Cortex of kidney (tissue), 1 donor: ENCODE measurements at places on chromosomes 6 and 20.

DNA sequence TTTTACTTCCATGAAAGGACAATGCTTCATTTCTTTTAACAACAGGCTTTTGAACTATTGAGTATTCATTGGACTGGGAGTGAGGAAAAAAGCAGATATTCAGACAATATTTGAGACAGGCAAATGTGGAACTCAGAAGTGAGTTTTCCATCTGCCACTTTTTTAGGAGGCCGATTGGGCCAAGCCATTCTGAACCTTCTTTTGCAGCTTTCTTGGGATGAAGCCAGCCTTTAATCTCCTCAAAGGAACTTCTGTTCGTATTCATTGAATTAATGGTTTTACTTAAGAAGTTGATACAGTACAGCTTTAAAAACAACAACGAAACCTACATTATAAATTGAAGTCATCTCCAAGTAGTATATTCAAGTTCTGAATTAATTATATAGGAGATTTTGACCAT is 187.1 kb upstream of the RNF217 start:
- no peak for DNase-seq

DNA sequence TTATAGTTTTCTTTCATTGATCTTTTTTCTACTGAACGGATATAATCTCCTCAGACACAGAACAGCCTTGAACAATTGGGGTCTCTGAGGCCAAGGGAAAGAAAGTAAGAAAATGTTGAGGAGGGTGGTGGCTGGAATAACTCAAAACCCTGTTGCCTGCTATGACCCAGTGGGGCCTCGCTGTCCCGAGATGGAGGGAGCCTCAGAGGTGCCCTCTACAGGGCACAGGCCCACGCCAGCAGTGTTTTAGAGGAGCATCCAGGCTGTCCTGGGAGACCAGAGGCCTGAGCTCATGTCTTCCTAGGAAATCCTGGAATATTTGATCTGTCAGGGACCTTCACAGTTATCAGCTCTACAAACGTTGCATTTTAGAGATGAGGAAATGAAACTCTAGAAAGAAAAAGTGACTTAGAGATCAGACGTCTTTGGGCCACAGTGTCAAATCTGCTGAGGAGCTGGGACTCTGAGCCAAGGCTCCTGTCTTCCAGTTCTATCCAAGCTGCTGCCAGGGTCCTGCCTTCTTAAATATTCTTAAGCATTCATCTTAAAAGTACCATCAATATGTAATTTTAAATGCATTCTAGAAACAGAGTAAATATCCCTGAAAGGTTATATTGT is 26.3 kb downstream of the ALDH5A1 start:
- no peak for DNase-seq

DNA sequence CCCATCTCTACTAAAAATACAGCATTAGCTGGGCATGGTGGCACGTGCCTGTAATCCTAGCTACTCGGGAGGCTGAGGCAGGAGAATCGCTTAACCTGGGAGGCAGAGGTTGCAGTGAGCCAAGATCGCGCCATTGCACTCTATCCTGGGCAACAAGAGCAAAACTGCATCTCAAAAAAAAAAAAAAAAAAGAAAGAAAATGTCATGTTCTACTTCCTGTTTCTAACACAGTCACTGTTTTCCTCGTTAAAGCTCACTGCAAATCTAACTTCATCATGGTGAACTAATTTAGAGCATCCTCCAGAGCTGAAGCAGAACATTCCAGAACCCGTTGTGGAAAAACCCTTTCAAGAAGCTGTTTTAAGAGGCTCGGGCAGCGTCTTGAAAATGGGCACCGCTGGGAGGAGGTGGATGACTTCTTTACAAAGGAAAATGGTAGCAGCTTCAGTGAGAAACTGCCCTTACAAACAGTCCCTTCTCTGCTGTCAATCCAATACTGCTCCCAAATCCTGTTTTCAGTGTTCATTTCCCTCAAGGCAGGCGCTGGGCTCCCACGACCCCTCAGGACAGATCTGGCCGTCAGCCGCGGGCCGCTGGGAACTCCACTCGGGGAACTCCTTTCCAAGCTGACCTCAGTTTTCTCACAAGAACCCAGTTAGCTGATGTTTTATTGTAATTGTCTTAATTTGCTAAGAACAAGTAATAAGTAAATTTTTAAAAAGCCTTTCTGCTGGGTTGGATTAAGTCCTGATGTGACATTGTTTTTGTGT is 12.5 kb downstream of the CTSZ start:
- DNase-seq = no peak

- DNase-seq = no peak
These were observed 17.4 kb downstream of the CHRNA4 start for GRCh38 chr20:63343460-63344445.

DNA sequence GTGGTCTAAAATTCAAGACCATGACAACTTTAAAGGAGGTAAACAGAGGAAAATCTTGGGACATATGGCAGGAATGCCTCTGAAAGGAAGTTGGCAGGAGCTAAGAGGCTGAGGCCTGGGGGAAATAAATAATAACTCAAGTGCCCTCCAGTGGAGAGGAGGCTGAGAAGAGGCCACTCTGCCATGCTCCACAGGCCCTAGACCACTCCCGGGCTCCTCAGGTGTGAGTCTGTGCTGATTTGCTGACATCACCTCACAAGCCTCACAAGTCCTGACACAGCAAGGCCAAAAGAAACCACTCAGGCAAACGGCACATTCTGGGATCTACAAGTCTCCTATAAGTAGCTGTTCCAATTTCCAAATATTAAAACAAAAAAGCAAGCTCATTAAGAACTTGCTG is 91.0 kb upstream of the RIPOR2 start:
- no peak for DNase-seq

DNA sequence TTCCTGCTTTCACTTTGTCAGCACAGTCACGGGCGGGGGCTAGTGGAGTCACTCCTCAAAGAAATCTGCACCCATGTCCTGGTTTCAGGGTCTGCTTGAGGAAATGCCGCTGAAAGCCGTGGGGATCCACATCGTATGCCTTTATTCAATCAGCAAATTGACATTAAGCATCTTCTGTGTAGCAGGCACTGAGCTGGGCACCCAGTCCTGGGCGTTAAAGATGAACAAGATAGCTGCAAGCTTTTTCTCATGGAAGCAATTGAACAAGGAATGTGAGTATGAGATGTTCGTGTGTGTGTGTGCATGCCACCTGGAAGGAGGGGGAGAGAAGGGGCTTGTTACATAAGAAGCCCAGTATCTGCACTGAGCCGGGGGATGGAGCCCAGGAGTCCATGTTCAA is 243.9 kb downstream of the SMOC2 start:
- no peak for DNase-seq

GRCh38 chr6:170227521-170227983 is 63.3 kb downstream of the DLL1 start:
- DNase-seq = no peak

DNA sequence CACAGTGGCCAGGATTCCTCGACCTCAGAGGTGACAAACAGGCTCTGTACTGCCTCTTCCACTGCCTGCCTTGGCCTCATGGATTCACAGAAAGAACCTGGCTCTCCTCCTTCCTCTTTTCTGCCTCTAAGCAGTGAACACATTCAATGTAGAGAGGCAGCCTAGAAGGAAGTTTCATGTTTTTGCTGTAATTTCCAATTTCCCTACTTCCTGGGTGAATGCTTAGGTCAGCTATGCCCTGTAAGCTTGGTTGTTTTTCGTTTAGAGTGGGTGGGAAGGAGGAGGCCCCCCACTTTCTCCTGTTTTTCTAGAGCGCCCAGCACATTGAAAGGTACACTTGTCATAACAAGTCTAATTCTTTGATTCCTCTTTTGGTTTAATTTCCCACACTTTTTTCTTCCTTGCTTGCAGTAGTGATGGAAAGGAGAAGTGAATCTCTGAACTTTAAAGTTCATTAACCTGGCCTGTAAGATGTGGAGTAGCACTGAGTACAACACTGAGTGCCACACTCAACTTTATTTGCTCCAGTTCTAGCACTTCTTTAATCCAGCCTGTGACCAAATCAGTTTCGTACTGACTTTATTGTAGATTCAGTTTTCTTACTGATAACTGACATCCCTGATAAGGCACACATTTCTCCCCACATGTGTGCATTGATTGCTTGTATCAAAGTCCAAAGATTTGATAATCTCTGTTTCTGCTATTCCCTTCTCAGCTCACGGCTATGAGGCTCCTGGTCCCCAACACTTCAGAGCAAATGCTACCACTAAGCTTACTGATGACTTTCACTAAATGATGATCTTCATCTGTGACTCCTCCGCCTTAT is 100.0 kb upstream of the MAN1A1 start:
- DNase-seq = no peak

GRCh38 chr6:63910863-63911551 is 275.4 kb downstream of the PHF3 start:
- no peak for DNase-seq

DNA sequence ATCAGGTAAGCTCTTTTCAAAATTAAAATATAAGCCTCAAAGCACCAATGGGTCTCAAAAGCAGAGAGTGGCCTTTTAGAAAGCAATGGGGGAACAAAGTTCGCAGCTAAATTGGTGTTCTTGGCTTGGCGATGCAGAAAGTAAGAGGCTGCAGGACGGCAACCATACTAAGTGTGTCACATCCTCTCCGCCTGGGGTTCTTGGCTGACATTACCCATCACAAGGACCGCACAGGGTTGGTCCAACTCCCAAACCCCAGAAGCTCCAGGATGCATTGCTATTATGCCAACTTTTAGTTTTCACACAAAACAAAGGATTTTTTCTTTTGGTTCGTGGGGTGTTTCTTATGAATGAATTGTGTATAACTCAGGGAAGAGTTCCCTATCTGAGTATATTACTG is 124.8 kb downstream of the PRKN start:
- no peak for DNase-seq

DNA sequence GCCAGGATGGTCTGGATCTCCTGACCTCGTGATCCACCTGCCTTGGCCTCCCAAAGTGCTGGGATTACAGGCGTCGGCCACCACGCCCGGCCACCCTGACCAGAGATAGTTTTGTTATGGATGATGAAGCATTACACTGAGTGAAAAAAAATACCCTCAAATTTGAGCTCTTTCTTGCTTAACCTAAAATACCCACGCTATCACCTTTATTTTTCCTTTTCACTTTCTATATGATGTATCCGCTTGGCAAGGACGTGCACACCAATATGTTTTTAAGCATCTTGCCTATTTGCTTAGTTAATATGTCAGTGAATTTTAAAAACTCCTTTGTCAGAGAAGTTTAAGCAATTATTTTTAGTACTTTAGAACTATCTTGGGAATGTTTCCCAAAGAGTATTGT is 150.4 kb downstream of the INSM1 start:
- DNase-seq = no peak

- no peak for DNase-seq
These were observed 5.4 kb downstream of the DLL1 start for GRCh38 chr6:170285482-170285881.

DNA sequence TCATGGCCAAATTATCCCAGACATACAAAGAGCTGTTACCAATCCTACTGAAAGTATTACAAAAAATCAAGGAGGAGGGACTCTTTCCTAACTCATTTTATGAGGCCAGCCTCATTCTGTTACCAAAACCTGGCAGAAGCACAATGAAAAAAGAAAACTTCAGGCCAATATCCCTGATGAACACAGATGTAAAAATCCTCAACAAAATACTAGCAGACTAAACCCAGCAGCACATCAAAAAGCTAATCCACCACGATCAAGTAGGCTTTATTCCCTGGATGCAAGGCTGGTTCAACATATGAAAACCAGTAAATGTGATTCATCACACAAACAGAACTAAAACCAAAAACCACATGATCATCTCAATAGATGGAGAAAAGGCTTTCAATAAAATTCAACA is 109.2 kb downstream of the C6orf118 start:
- no peak for DNase-seq

DNA sequence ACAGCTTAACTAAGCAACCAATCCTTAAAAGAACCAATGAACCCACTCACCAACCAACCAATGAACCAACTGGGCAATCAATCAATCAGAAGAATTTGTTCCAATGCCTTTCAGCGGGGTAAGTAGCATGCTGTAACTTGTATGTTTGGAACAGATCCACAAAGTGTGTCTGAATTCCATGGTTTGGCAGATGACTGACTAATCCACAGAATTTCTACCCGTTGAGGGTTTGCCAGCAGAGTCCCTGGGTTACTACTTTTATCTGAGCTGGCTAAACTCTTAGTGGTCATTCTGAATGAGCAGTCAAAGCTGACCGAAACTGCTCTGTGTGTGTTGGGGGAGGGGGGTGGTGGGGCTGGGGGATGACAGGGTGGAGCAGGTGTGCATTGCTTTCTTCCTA is 125.0 kb upstream of the JAG1 start:
- DNase-seq = no peak

DNA sequence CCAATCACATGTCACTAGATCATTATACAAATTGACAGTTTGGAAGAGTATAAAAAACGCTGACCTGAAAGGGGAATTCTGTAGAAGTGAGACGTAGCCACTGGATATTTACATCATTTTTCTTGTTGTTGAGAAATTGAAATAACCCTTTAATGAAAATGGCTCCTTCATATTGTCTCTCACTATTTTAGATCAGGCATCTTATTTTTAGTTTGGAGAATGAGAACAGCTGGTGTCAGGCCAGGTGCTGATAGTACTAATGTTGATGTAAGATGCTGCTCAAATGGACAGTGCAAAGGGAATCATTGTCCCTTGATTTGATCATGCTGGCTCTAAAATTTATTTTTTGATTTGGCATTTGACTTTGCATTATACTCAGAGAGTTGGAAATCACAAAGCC is 17.4 kb downstream of the NKAIN2 start:
- no peak for DNase-seq

DNA sequence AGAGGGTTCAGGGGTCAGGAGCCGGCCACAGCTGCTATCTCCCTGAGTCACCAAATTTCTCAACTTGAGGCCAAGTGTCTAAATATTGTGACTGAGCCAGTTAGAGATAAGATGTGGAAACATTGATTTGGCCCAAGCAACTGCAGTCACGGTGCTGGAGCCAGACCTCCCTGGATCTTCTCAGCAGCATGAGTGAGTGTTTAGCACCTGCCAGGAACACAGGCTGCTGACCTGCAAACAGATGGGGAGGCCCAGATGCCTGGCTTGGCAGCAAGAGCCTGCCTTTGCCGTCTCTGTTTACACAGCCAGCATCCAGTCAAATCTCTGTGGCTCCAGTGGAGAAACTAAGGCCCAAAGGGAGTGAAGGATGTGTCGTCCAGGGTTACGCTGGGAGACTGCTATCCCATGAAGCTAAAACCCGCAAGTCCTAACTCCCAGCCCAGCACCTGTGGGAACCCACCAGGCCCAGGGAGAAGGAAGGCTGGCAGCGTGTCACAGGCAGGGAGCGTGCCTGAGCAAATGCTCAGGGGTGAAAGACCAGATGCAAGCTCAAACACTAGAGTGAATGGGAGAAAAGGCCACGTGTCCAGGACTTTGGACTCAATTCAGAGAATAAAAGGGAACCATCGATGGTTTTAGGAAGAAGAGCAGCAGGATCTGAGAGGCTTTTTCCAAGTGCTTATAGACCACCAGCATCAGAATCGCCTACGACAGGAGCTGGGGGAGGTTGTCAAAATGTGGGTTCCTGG is 15.9 kb upstream of the PTGIS start:
- no peak for DNase-seq

DNA sequence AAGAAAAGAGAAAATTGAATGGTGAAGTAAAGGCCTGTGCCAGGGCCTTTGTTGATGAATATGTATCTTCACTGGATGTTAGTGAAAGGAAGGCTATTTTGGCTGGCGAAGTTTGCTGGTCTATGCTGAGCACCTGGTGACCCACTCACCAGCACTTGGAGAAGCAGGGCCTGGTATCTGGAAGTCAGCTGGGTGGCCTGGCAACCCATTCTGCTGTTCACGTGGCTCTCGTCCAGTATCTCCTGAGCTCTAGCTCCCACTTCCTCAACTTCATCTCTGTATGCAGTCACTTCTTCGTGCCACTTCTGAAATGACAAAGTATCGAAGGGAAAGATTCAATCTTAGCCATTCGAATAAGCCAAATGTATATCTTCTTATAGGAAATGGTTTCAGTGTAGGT is 283.7 kb downstream of the SYNE1 start:
- no peak for DNase-seq

GRCh38 chr6:25670208-25670607 is 18.2 kb downstream of the SCGN start:
- no peak for DNase-seq
